ENCODE measurements at places on chromosomes 5 and 9.

DNA sequence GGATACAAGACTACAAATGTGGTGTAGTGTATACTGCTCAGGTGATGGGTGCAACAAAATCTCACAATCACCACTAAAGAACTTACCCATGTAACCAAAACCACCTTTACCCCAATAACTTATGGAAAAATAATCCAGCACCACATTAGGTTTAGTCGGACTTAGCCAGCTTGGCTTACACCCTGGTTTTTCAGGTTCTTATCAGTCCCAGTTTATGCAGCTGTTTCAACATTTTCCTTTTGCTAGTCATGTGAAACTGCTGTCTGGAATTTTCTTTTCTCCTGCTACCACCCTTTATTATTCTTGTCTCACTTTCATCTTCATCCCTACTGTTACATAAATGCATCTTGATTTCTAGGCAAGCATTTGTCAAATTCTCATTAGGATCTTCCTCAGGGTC is 51.5 kb downstream of the STK32A start:
- no peak for DNase-seq

DNA sequence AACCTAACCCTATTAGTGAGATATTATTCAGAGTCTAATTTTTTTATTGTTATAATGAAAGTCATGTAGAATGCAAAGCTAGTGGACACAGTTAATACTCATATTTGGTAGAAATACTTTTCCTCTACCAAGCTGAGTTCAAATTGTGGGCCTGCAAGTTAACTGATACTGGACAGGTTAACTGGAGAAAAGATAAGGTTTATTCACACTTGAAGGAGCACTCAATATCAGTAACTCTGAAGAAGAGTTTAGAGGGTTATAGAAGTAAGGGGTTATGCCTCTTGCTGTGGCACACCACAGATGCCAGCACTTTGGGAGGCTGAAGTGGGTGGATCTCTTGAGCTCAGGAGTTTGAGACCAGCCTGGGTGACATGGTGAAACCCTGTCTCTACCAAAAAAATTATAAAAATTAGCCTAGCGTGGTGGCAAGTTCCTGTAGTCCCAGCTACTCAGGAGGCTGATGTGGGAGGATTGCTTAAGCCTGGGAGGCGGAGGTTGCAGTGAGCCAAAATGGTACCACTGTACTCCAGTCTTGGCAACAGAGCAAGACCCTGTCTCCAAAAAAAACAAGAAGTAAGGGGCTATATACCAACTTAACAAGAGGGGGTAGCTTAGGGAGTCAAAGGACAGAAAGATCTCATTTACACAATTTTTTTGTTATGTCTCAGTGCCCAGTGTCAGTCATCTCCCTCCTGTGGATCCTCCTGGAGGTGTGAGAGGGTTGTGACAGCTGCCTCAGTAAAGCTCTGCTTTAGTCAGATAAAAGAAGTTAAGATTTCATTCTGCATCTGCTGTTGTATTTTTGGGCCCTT is 121.2 kb upstream of the GRHPR start:
- DNase-seq, result no peak

DNA sequence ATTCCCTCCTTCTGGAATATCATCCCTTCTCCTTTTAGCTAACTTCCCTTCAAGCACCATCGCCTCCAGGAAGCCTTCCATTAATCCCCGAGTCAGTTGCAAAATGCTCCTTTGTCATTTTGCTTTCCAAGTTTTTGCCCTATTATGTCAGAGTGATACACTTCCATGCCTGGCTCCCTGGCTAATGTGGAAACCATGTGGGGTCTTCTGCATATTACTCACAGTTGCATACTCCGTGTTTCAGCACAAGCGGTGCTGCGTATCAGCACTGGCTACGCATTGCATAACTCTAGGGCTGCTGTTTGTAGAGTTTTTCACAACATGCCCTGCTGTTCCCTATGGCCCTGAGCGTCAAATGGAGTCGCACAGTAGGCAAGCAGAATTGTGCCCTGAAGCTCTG is 1.9 kb downstream of the TEX53 start:
- no peak for DNase-seq

- no peak for DNase-seq
Observed at GRCh38 chr5:100560860-100561259, 25.7 kb downstream of the FAM174A start.

DNA sequence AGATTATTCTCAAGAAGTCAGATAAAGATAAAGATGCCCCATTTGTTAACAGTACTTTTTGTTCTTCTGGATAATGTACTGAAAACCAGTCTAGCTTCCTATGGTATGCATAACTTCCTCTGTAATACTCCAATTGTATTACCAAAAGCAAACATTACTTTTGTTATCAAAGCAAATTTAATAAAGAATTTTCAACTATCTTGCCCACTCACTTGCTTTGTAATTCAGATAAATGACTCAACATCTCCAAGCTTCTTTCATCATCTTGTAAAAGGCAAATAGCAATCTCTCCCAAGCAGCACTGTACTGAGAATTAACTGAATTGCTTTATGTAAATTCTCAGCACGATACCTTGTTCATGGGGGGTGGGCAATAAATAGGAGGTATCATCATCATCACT is 98.3 kb downstream of the NFIB start:
- DNase-seq, result no peak

DNA sequence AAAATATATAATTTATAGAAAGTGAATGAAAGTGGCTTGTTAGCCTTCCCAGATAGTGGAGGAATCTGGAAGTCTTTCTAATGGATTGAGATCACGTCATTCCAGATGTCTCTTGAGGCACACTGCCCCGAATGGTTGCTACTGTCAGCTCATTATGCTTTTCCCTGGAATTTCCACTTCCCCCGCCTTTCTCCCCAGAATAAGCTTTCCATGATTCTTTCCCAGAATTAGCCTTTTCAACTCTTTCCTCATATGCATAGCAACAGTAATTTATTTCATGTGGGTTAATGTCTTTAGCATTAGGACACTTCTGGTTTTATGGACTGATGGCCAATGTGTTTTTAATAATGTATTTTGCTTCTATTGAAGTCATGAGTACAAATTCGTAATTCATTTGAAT is 81.5 kb downstream of the PALM2AKAP2 start:
- DNase-seq, result no peak

GRCh38 chr5:60538426-60538825 is 161.5 kb downstream of the DEPDC1B start:
- DNase-seq, result no peak

GRCh38 chr5:128630121-128630520 is 92.1 kb upstream of the FBN2 start:
- DNase-seq, result no peak

DNA sequence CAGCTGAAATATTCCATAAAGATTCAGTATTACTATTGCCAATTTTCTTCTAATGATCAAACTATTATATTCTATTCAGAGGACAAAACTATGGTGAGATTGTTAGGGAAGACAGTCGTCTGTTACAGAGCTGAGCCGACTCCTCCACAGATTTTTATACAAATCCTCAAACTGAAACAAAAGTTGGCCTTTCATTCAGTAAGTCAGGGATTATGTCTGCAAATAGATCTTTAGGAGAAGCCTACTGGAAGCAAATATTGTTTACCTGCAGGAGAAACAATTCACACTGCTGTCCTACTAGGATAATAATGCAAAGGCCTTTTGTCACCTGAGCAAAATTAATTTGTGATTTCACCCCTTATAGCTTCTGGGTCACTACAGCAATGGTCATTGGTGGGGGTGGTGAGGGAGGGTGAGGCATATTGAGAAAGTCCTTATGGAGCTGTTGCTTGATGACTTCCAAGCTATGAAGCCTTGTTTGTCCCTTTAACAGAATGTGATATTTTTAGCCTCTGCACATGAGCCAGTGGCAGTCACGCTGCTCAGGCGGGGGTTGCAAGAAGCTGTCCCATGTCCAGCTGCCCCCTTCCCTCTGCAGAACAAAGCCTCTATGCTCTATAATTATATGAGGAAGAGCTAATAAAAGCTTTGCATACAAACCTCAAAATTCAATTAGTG is 200.5 kb upstream of the KLF9 start:
- DNase-seq, result no peak

Data from activated T-helper 1 cell treated with anti-CD3 and anti-CD28 coated beads, Interleukin-2, amount 50 U/mL, for 16 hours (primary cell).